Urothelium cell line (cell line): ENCODE measurements at places on chromosomes 5 and 9.
A peak's percentile ranks its signal among the peaks of the same experiment; 100 is the strongest.

DNA sequence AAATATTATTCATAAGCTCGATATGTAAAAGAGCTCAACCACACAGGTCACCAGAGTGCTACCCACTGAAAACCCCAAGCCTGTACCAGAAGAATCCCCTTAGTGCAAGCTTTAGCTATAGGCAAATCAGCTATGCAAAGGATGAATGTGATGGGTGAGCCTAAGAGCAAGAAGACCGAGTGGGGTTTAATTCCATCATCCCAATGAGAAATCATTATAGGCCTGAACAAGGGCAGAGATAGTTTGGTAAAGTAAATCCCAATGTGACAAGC lies 21.8 kb downstream of the ELOVL7 start:
- no peak for DNase-seq

DNA sequence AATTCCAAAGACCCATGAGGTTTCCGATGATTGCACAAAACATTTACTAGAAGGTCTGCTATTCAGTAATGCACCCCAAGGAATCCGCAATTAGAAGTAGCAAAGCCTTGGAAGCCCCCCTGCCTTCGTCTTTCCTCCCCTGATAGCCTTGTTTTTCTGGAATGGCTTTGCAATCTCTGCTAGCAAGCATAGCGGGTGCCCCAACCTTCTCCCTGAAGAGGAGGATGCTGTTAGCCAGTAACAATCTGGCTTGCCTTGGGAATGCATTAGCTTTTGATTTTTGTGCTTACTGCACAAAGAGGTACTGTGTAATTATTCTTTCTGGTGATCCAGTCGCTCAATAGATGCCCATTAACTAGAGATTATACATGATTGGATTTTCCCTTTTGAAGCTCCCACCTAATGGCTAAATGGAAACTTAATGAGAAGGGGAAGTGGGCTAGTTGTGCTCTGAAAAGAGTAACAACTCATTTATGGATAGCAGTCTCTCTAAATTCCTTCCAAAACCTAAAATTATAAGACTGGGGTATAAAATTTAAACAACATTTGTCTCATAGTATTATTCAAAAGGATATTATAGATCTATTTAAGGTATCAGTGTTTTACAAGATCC lies 91.6 kb downstream of the FBXW11 start:
- DNase-seq = no peak

DNA sequence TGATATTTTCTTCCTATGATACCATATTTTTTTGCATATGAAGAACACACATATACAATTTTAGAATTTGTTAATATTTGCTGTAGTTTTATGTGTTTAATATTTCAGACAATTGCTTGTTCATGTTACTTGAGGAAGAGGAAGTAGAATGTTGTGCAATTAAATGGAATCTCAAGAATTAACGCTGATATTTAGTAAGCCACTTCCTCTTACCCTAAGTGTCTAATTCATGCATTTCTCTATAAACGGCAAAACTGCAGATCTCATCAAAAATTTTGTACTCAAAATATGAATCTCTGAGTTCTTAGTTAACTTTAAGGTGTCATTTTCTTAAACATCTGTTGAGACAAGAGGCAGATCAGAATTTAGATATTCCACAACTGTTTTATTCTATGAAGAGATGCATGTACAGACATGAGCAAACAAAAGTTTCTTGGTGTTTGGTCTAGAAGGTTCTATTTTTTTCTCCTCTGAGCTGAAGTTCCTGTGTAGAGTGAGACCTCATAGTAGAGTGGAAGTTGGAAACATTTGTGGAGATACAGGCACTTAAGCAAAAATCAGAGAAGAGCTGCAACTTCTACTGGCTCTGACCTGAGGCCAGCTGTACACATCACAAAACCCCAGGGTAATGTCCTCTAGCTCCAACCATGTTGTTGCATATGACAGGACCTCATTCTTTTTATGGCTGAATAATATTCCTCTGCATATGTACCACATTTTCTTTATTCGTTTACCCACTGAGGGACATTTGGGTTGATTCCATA lies 16.6 kb upstream of the TGFBI start:
- no peak for DNase-seq

DNA sequence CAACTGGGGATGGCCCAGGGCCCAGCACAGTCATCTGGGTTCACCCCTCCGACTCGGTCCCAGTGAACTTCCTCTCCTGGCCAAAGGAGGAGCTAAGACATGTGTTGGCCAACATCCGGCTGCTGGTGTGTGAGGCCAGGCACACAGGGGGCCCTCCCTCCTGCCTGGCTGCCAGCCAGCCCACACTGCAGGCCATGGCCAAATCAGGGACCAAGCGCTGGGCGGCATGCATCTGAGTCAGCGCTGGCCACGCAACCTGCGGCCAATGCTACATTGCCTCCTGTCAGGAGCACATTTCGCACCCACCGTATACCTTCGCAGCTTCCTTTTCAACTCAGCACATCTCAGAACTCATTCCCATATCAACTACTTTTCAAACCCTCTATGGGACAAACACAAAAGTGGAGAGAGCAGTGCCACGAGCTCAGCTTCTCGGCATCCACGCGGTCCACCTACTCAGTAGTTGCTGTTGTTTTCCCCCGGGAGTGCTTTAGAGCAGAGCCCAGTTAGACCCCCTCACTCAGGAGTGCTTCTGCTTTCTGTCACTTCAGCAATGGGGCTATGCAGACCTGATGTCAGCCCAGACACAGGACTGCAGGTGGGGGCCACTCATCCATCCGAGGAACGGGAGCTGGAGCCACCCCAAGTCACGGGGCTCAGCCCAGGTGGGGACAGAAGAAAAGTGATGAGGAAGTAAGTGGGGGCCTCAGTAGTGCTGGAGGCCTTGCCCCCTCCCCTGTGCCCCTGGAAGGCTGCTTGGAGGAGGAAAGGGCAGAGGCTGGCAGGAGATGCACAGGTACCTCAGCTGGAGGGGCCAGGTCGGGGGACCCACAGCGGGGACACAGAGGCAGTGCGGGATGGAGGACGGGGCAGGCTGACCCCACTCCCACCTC lies 13.9 kb downstream of the NINJ1 start:
- peak; percentile 95 for DNase-seq

GRCh38 chr9:14403081-14403480 lies 89.1 kb upstream of the NFIB start:
- no peak for DNase-seq

DNA sequence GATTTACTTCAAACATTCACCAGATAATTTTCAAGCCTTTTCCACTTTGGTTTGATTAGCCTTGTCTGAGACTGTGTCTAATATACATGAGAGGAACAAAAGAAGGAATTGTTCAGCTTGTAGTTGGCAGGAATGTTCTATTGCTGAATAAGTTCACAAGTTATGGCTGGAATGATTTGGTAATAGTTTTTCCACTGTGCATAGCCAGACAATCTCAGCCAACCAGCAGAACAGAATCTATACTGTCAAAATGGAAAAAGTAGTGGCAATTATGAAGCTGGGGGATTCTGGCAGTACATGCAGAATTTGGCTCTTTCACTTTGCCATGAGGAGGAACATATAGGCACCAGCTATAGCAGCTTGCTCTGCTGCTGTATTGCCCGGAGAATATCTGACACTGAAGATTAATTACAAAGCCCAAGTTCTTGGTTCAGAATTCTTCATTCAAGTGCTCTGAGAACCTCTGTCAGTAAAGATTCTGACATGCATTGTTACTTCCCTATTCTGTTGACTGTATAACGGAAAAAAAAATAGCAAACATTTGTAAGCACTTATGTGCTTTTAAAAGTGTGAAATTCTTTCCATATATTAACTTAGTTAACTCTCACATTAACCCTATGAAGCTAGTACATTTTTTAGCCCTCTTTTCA lies 150.6 kb downstream of the PRR16 start:
- DNase-seq = peak; percentile 20

DNA sequence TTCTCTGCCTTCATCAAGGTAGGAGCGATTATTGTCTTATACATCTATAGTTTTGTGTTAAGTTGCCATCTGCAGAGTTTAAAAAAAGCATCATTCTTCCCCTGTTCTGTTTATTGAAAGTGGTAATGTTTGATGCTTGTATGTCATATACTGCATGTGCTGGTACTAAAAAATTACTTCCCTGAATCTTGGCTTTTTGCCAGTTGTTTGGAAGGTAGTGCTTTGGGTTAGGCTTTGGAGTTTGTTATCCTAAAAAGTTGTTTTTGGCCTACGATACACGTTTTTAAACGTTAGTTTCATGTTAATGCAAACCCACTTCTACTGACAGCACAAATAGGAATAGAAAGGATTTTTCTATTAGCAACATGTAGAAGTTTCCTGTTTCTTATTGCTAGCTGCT lies 158.3 kb downstream of the GIN1 start:
- no peak for DNase-seq

GRCh38 chr5:62969409-62970120 lies 390.9 kb downstream of the LRRC70 start:
- DNase-seq = no peak

DNA sequence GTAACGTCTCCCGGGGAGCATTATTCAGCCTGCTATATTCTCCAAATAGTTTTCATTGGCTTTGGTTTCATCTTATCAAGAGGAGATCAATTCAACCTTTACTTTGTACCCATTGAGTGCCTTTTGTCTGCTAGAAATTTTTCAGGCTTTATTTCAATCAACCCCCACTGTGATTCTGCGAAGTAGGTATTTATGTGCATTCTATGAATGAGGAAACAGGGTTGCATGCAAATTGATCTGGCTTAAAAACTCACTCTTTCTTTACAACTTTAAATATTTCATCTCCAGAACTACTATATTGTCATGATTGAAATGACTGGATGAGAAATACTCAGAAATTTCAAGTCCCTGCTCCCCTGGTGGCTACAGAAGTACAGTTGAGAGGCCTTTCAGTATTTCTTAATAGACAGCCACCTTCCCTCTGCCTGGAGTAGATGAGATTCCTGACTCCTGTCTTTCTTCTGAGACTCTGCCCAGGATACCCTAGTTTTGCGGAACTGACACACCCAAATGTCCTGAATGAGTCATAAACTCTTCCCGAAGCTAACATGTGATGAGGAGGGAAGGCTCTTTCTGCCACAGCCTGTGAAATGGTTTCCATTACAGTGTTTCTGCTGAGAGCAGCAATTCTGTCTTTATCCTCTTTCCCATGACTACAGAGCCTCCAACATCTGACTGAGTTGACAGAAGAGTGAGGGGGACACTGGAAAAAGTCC lies 52.6 kb upstream of the TNC start:
- DNase-seq = peak; percentile 57

DNA sequence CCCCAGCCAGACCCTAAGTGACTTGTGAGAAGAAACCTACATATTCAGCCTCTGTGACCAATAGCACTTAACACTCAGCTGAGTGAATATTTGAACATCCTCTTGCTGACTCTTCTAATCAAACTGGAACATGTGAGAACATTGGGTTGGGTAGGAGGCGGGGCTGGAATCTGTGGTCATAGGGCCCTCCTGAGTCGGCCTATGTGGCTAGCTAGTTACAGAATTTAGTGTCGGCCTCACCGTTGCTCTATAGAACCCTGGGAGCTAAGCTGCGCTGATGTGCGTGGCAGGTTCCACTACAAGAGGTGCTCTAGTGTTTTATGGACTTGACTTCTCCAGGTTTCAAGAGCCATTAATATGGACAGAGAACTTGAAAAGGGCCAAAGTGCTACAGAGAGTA lies 138.8 kb downstream of the DROSHA start:
- no peak for DNase-seq

DNA sequence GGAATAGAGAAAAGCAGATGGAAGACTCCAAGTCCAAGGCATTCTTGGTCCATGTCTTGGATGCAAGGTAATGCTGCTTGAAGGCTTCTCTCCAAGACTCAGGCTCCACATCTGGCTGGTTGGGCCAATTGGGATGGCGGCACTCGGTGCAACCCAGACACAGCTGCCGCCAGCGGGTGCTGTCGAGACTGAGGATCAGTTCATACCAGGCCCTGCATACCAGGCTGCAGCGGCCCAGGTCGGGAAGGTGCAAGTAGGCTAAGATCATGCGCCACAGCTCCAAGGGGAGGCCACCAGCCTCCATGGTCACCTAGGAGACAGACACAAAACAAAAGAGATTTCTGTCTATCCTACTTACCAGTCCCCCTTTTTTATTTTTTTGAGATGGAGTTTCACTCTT lies 34.7 kb downstream of the FBXO10 start:
- DNase-seq = no peak

DNA sequence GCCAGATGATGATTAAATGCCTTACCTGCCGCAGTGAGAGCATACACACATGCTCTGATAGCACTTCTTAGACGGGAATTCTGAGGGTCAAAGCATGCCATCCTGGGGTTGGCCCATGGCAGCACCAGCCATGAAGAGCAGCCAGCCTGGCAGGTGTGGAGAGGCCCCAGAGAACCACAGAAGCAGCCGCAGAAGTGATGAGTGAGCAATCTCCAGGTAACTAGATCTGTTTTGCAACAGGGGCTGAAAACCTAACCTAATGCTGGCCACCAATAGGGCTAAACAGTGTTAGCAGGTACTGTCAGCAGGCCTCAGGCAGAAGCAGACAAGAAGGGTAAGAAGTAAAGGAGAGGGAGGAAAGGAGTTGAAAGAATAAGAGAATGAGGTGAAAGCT lies 33.5 kb upstream of the HOMER1 start:
- no peak for DNase-seq

- DNase-seq = no peak
These were observed 76.7 kb upstream of the CCNG1 start for GRCh38 chr5:163360656-163361055.

GRCh38 chr9:117718701-117719100 lies 14.5 kb downstream of the TLR4 start:
- DNase-seq = no peak

GRCh38 chr5:116573702-116574366 lies 789 bp downstream of the SEMA6A start:
- peak; percentile 30 for DNase-seq

DNA sequence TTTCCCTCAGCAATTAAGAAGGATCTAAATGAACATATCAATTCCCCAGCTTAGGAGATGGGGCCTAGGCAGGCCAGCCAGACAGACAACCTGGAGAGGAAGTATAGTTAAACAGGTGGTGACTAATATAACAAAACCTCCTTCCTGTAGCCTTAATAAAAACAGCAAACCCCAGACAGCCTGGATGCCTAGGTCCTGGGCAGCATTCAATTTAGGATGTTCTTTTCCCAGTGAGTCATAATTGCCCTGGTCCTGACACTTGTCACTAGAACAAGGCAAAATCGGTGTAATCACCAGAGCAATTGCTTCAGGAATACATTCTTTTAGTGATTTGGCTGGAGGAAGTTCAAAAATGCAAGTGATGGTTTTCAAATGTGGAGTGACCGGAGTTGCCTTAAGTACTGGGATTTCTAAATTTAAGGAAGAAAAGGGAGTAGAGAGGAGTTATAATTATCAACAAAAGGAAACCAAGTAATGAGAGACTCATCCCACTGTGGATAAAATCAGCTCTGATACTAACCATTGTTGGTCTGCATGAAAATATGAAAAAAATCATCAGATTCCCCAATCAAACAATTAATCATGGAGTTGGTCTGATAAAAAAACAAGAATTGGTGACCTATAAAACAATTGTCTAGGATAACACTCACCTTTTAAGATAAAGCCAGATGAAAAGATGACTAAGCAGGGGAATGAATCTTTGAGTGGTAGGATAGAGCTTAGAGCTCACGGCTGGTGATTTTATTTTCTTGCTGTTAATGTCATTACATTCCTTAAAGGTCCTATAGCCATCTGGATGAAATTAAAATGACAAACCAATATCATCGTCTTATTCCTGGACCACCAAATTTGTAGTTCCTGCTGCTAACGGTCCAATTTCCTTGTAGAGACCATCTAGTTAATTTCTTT lies 39.0 kb upstream of the TARS1 start:
- peak; percentile 68 for DNase-seq
